ENCODE measurements at places on chromosomes 7 and 10. TPM values are rescaled to one million over a fixed set of nuclear protein-coding genes. Genes with fewer than 3 reads are reported as not detected.

The PDE6C gene
- total RNA-seq: not detected

The EPHB6 gene
- 17.4 TPM for total RNA-seq

The PIP gene
- 0.47 TPM for total RNA-seq

The ABCB1 gene
- 48.3 TPM for total RNA-seq

GRCh38 chr10:48612236-48612943 lies 7.5 kb upstream of the ARHGAP22 start:
- no peak overlapping the region for H3K4me3 ChIP-seq
- H3K4me1 ChIP-seq: no peaks in the 10 kb centered on the region
- H3K27me3 ChIP-seq: no peaks in the 10 kb centered on the region
- H3K36me3 ChIP-seq: no peaks in the 10 kb centered on the region

GRCh38 chr10:59366290-59366689 lies 3.9 kb upstream of the FAM13C start:
- peak; percentile 3 for DNase-seq
- H3K36me3 ChIP-seq: no peaks in the 10 kb centered on the region
- H3K27ac ChIP-seq: no peak overlapping the region
- peaks cover 3% of the 10 kb centered on the region for H3K4me1 ChIP-seq

- H3K27me3 ChIP-seq: no peaks in the 10 kb centered on the region
- H3K4me3 ChIP-seq: no peak overlapping the region
- no peaks in the 10 kb centered on the region for H3K36me3 ChIP-seq
- no peaks in the 10 kb centered on the region for H3K4me1 ChIP-seq
These were observed 319.2 kb downstream of the ADARB2 start for GRCh38 chr10:1418031-1418550.

Data from kidney (tissue), 22 donors.